Iris pigment epithelial cell (primary cell): ENCODE measurements at places on chromosomes 6 and 20.
A peak's percentile ranks its signal among the peaks of the same experiment; 100 is the strongest.

DNA sequence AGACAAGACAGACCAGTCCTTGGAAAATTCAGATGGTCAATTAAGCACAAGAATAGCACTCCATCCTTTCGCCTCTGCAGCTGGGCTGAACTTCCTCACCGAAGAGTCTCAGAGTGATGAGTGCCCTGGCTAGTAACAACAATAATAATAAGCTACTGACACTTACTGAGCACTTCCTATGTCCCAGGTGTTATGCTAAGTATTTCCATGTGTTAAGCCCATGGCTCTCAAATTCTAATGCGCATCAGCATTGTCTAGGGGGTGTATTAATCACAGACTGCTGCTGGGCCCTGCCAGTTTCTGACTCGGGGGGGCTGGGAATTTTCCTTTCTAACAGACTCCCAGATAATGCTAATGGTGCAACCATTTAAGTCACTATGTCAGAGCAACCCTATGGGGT, 118.2 kb upstream of the LRFN2 start:
- no peak for DNase-seq

DNA sequence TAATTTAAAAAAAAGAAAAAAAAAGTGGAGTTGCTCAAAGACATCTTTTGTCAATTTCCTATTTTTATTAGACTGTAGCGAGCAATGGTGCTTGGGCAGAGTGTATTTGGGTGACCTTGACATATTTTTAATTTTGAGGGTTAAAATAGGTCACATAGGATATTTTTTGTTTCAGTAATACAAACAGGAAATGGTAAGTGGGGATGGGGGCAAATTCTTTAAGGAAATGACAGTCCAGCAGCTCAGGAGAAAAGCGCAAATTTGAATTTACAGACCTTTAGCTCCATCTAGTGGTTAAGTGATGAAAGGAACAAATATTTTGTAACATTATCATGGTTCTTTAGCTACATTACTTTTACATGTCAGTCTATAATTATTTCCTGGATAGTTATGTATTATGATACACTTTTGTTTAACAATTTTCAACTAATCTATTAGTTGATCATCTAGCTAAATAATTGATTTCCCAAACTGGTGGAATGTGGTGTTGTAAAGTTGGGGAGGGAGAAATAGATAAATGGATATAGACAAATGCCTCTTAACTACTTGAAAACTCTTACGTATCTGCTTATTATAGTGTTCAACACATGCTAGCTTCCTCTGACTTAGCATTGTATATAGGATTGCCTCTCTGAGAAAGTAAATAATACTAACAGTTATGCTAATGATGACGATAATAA, 10.0 kb downstream of the CITED2 start:
- DNase-seq = peak; percentile 48

DNA sequence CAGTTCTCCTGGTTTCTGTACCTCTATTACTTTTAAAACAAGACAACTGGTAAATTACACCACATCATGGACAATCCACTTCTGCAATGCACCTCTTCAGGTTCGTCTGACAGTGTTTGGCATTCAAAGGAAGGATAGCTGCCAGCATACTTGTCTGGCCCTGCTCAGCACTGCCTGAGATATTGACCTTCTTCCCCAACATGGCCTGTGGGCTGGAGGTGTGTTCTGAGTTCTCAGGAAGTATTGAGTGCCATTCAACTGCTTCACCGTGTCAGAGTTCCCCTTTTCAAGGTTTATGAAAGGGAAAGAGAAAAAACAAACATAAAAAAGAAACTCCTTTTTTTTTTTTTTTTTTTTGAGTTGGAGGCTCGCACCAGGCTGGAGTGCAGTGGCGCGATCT, 267.9 kb upstream of the SASH1 start:
- DNase-seq = no peak

DNA sequence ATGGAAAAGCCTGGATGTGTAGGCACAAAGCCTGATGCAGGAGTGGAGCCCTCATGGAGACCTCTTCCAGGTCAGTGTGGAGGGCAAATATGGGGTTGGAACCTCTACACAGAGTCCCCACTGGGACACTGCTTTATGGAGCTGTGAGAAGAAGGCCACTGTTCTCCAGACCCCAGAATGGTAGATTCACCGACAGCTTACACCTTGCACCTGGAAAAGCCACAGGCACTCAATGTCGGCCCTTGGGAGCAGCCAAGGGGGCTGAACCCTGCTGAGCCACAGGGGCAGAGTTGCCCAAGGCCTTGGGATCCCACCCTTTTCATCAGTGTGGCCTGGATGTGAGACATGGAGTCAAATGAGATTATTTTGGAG, 24.9 kb downstream of the NCR2 start:
- no peak for DNase-seq

DNA sequence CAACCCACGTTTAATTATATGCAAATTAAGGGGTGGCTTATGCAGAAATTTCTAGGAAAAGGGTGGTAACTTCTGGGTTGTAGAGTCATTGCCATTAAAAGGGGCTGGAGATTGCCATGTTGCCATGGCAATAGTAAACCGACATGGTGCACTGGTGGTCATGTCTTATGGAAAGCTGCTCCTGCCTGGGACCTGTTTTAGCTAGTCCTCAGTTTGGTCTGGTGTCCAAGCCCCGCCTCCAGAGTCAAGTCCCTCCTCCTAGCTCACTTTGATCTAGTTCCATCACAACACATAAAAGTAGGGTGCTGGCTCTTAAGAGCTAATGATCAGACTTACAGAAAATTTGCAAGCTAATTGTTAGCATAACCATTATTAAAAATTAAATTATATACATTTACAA, 5.3 kb downstream of the SLC22A2 start:
- no peak for DNase-seq

GRCh38 chr6:161486361-161487216, 212.7 kb upstream of the AGPAT4 start:
- DNase-seq = peak; percentile 39

- DNase-seq = no peak
Measured at GRCh38 chr6:137847748-137848147, 19.3 kb upstream of the TNFAIP3 start.

GRCh38 chr6:13373488-13373886, 45.1 kb upstream of the TBC1D7 start:
- peak; percentile 16 for DNase-seq

GRCh38 chr6:148450866-148451265, 108.2 kb downstream of the SASH1 start:
- no peak for DNase-seq

DNA sequence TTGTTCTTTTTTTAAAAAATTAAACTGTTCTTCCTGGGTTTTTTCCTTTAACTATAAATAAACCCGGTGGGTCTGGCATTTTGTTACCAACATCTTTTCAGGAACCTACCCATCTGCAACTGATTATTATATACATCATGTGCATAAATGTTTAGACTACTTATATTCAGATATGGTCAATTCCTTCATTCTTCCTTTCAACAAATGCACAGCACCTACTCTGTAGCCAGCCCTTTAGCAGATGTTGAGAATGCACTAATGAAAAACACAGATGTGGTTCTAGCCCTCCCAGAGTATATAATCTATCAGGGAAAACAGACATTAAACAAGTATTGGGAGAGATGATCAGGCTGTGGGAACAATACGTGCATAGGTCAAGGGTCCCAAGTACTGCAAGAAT, 237.1 kb downstream of the UST start:
- DNase-seq = no peak

DNA sequence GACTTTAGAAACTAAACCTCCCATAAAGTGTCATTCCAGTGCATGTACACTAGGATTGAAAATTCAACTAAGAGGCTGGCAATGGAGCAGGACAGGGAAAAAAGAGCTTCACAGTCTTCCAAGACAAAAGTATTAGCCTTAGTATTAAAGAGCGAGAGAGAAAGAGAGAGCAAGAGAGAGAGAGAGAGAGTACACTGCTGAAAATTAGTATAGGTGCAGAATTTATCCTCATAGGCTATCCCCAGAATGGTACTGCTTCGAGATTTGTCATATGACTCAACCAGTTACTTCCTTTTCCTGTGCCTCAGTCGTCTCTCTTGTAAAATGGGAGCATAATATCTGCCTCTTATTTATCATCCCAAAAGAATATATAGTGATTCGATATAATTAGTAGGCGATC, 543.2 kb upstream of the JARID2 start:
- no peak for DNase-seq

- DNase-seq = no peak
Measured at GRCh38 chr20:58071298-58071697, 157.2 kb downstream of the ANKRD60 start.

- DNase-seq = no peak
Measured at GRCh38 chr6:21505574-21505990, 88.0 kb upstream of the SOX4 start.

GRCh38 chr6:147310521-147310920, 106.3 kb downstream of the STXBP5 start:
- no peak for DNase-seq

DNA sequence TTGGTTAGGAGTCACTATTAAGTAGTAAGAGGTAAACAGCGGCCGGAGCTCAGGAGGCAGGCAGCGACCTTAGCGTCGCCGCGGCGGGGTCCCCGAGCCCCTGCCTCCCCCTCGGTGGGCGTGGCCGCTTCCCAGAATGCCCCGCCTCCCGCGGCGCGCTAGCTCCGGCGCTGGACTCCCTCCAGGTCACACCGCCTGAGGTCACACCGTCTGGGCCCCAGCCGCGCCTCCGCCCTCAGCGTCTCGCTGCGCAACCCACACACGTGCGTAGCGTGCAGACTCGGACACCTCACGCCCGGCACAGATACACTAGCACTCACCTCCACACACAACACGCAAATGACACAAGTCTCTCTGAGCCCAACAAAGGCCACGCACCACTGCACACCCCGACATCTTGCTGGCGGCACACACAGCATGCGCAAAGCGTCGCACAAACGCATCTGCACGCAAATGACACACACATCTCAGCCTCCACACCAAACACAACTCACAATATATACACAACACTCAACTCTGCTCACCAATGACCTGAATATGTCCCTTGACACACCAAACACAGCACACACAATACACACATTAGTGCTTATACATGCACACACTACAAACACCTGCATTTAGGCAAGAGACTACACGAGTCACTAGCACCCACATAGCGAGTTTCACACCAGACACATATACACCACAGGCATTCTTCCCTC, 17.6 kb upstream of the CDKN1A start:
- DNase-seq = peak; percentile 51

DNA sequence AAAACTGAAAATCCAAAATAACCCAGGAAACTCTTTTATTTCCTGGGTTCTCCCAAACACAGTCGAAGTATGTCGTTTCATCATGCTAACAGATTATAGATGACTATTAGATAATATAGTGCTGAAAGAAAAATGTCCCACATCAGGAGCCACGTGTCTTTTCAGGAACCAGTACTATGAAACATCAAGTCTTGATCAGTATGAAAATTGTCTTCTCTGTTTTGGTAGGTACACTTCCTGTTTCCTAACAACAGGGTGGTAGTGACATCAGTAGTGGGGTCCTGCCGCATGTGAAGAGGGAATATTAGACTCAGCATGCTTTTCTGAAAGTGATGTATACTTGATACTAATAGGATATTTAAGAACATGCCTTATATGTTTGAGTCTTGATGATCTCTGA, 136.7 kb downstream of the HIVEP1 start:
- peak; percentile 45 for DNase-seq

DNA sequence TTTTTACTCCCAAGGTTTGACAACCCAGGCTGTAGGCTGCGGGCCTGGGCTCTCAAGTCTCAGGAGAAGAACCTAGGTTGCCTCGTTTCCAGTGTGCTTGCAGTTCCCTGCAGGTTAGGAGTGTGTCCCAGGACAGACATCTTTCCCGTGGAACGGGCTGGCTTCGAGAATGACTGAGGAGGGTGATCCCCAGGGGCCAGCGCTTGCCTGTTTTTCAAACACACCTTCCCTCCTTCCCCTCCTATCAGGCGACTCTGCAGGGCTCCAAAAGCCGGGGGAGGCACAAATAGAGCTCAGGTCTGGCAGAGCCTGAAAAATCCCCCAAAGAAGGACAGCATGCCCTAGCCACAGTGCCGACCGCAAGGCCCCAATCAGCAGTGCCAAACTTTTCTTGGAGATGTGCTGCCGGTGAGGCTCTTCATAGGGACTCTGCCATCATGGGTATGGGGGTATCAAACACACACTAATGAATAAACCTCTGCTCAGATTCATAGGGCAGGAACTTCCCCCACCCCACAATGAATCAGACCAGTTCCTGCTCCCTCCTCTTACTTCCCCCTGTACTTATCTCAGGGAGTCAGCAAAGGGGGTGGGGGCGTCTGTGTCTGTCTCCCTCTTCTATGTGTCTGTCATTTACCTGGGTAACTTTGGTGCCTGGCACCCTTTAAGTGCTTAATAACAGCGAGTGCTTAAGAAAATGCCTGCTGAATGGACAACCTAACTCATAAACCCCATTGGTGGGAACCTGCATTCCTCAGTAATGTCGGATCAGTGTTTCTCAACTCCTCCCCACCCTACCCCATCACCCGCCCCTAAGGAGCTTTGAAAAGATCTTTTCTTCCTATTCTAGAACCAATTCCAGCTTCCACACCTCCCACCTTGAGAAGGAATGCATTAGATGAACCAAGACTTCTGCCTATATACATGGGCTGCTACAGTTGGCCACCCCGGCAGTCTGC, 1.6 kb downstream of the KCNG1 start:
- peak; percentile 72 for DNase-seq
